ENCODE measurements at places on chromosomes 5 and 9. TPM values are rescaled to one million over a fixed set of nuclear protein-coding genes. Genes with fewer than 3 reads are reported as not detected.

The TMEM174 gene
- polyA plus RNA-seq = not detected

The FAXDC2 gene
- 14.0 TPM for polyA plus RNA-seq

The MAMDC2 gene
- polyA plus RNA-seq = 6.9 TPM

The GLRA1 gene
- not detected for polyA plus RNA-seq

The TYRP1 gene
- polyA plus RNA-seq = 0.34 TPM

The SEMA6A gene
- 43.9 TPM for polyA plus RNA-seq

The SNX18 gene
- polyA plus RNA-seq = 27.6 TPM

The DRD1 gene
- polyA plus RNA-seq = not detected

The DBH gene
- polyA plus RNA-seq = 0.72 TPM

The CDH10 gene
- polyA plus RNA-seq = 0.29 TPM
